NCI-H345 (cell line): ENCODE measurements at places on chromosomes 5 and 9.
A peak's percentile ranks its signal among the peaks of the same experiment; 100 is the strongest.

GRCh38 chr5:7868427-7868772 is 431 bp downstream of the FASTKD3 start:
- DNase-seq: no peak

DNA sequence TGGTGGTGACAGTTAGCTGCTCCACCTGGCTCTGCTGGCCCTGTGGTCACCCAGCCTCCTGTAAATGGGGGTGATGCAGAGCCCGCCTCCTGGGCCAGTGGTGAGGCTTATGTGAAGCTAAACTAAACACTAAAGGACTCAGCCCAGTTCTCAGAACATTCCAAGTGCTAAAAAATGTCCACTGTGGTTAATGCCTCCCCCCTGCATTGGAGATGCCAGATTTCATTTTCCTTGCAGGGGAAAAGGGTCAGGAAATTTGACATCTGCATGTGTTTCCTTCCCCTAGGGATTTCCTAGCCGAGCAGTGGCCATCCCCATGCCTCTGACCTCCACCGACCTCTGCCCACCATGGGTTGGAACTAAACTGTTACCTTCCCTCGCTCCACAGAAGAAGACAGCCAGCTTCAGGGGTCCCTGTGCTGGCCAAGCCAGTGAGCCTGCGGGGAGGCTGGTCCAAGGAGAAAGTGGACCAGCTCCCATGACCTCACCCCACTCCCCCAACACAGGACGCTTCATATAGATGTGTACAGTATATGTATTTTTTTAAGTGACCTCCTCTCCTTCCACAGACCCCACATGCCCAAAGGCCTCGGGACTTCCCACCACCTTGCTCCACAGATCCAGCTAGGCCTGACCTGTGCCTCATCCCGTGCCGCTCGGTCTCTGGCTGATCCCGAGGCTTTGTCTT is 13.0 kb downstream of the CD74 start:
- DNase-seq: no peak

GRCh38 chr5:31630931-31631330 is 8.0 kb upstream of the PDZD2 start:
- no peak for DNase-seq

- DNase-seq: no peak
Measured at GRCh38 chr9:73611032-73611431, 459.4 kb downstream of the ANXA1 start.

DNA sequence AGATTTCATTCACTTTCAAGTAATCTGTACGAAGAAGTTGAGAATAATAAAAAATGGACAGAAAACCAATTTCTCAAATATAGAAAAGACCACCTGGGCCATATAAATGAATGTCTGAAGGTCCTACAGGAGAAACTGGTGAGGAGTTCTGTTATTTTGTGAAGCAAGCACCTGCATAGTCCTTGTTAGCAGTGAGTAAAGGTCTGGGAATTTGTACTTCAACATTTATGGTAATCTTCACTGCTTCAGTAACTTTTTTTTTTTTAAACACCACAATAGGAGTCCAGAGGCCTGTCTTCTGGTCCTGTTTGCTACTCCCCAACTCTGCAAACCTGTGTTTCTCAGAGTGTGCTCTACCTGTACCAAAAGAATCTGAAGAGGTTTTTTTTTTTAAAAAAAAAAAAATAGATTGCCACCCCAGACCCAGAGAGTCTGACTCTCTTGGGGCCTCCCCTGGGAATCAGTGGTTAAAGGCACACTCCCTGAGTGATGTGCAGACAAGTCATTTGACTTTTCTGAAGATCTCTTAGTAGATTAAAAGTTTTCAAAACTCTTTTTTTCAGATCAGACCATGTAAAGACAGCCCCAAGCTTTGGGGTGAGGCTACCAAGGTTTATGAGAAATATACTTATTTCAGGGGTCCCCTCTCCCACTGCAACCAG is 55.5 kb downstream of the FAM81B start:
- DNase-seq: no peak

DNA sequence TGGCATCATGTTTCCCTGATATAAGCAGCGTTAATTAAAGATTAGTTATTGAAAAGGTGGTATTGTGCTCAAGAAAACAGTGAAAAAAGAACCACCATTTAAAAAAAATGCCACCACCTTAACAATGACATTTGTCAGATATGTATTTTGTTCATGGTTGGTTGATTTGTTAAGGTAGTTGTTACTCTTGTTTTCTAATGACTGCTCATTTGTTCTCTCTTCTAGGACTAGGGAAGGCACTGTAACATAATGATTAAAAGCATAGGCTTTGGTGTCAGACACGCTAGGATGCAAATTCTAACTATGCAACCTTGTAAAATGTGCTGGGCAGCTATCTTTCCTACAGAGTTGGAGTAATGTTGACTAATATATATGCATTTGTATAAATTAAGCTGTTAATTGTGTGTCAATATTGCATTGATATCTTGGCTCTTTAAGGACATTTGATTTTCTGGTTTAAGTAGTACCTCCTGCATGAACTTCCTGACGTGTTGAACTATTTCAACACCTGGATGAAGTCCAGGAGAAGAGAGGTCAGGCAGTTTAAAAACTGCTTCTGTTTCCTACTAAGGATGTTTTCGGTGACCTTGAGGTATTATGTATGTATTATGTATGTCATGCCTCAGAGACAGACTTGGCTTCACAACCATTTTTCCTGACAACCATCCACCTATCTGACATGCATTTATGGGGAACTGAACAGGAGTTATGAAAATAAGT is 77.8 kb downstream of the MUSK start:
- DNase-seq: no peak

- no peak for DNase-seq
Measured at GRCh38 chr5:1568201-1568979, 44.6 kb upstream of the LPCAT1 start.

GRCh38 chr9:129586685-129587084 is 34.2 kb downstream of the C9orf50 start:
- DNase-seq: no peak

- no peak for DNase-seq
Measured at GRCh38 chr5:40906351-40906751, 2.9 kb upstream of the C7 start.

DNA sequence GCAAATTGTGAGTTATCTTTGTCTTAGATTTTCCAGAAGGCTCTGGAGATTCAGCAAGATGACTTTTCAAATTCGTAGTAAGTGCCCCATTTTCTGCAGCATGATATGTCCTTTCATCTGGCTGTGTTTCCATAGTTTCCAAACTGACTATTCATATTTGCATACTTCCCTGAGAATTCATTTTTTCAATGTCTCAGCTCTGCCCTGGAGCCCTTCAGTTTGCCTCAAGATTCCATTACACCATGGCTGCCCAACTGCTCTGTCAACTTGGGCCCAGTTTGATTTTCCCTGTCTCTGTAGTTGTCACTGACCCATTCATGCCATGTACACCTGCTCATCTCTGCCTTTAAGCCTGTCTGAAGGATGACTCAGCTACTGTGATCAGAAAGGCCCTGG is 94.2 kb upstream of the RUSC2 start:
- DNase-seq: no peak

DNA sequence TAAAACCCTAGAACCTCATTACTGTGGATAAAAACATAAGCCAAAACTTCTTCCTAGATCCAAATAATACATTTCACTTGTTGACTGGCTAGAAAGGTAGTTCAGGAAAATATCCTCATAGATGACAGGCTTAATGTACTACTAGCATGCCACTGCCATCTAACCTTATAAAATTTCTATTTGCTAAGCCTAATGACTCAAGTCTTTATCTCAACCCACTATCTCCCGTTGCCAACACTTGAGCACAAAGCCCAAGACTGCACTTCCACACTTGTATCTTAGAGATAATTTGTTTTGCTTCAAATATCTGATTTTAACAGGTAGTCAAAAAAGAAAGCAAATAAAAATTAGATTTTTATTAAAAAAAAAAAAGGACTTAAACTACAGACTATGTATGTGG is 42.7 kb downstream of the FBXL17 start:
- no peak for DNase-seq

- no peak for DNase-seq
Measured at GRCh38 chr5:73204733-73205132, 31.7 kb downstream of the TMEM174 start.

GRCh38 chr9:134700636-134701350 is 59.2 kb downstream of the COL5A1 start:
- no peak for DNase-seq

DNA sequence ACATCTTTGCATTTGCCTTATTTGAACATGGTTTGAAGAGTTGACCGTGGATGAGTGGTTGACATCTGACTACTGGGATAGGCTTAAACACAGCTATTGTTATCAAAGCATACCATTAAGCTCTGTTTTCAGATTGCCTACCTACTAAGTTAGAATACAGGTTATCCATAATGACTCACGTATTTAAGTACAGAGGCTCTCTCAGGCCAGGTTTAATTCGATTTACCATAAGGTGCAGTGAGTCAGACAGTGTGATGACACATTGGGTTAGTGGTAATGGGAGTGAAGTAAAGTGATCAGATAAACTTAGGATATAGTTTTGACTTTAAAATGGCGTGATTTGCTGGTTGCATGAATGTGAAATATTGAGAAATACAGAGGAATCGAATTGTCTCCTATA is 732.0 kb upstream of the CTNND2 start:
- no peak for DNase-seq

DNA sequence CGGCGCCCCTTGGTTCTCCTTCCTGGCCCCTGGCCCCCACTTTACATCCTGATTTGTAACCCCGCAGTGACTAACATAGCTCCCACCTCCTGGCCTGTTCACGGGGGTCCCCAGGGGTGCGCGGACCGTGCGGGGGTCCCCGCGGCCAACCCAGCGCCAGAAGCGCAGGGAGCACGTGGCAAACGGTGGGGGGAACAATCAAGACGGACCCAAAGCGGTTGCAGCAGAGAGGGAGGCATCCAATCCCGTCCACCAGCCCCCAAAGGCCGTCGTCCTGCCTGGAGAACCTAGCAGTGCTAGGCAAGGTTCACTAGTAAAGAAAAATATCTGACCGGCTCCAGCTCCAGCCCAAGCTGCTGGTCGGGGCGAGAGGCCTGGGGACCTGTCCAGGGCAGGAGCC is 201.5 kb downstream of the AUH start:
- DNase-seq: no peak

DNA sequence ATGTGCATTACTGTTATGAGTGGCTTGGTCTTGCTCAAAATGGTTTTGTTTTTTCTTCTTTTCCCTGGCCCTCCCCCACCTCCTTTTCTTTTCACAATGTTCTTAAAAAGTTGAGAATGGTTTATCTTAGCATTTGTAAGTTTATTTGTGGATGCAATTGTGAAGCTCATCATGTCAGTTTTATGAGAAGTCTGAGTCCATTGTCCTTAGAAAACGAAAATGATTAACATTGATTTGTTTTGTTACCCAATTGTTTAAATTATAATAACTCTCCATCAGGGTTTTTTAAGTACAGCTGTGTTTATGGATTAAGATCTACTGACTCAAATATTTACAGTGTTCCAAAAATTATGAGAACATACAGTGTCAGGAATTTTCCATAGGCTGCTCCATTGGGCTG is 511.3 kb upstream of the PAPPA start:
- DNase-seq: no peak

- no peak for DNase-seq
Measured at GRCh38 chr9:109020581-109021511, 7.5 kb upstream of the CTNNAL1 start.

GRCh38 chr5:389891-390622 is 52.9 kb upstream of the EXOC3 start:
- DNase-seq: no peak

DNA sequence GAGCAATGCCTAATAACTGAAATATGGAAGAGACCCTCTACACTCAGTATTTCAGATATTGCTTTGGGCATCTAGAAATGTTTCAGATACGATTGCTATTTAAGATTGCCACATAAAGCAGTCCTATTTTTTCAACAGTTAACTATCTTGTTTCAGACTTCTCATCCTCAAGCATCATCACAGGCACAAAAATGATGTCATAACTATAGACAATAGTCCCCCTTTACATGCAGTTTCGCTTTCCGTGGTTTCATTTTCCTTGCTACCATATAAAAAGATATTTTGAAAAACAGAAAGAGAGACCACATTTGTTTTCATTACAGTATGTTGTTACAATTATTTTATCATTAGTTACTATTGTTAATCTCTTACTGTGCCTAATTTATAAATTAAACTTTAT is 347.4 kb downstream of the NDUFS4 start:
- no peak for DNase-seq

- no peak for DNase-seq
Measured at GRCh38 chr9:95463148-95464060, 53.4 kb downstream of the PTCH1 start.

- peak; percentile 90 for DNase-seq
Measured at GRCh38 chr9:76394195-76394959, at the start of gene RFK. Gene RFK, minus strand, starts transcription at chr9:76394426. Its CDS starts 255 bp downstream, at chr9:76394171.
